ENCODE measurements at places on chromosomes 7 and 10.

DNA sequence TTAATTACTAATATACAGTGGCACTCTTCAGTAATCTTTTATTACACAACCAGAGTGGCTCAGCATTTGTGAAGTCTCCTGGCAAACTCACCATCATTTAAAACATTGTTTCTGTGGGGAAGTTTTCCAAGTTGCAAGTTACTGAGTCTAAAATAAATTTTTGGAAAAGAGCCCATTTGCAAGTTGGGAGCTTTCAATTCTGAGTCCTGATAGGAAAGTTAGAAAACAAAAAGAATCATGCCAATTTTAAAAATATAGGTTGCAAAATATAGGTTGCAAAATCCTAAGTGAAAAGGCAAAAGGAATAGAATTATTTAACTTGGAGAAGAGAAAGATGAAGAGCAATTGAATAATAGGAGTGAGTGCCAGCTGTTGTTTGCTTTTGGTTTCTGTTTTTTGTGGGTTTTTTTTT, 378.8 kb upstream of the C7orf33 start:
- peaks cover 6% of the 10 kb centered on the region for H3K36me3 ChIP-seq
- no peak overlapping the region for H3K4me3 ChIP-seq
- no peak overlapping the region for H3K27ac ChIP-seq
- H3K4me1 ChIP-seq, result peaks cover 2% of the 10 kb centered on the region

DNA sequence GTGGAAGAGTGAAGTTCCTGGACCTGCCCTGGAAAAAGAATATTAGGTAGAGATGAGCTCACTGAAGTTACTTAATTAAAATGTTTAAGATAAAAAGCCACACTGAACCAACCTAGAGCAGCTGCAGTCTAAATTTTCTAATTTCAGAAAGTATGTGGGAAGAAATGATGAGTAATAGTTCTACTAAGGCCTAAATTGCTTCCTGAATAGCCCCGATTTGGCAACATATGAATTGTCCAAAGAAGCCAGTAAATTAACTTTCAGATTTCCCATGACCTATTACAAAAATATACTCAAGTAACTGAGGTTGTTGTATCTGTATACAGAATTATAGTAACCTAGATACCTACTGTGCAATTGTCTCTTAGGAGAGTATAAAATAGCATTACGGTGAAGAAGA, 312.6 kb downstream of the IPMK start:
- no peak for DNase-seq
- no peak overlapping the region for H3K4me3 ChIP-seq
- H3K27me3 ChIP-seq, result no peaks in the 10 kb centered on the region
- no peaks in the 10 kb centered on the region for H3K36me3 ChIP-seq
- H3K4me1 ChIP-seq, result no peaks in the 10 kb centered on the region
- H3K27ac ChIP-seq, result no peak overlapping the region

- H3K4me1 ChIP-seq, result no peaks in the 10 kb centered on the region
- H3K36me3 ChIP-seq, result peaks cover 4% of the 10 kb centered on the region
- DNase-seq, result no peak
Measured at GRCh38 chr10:1379601-1380000, 323.4 kb downstream of the WDR37 start.

DNA sequence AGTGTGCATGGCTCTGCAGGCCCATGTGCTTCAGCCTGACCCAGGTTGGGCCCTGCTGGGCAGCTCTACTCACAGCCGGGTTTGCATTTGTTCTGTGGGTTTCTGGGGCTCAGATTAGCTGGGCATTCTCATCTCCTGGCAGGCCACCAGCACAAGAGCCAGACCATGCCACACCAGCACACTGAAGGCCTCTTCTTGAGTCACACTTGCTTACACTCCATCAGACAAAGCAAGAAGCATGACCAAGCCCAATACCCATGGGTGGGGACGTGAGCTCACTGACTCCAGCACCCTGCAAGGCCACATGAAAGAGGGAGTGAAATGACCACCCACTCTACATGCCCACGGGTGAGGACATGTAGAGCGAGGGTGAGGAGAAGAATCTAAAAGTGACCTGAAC, 257.8 kb upstream of the PPP2R2D start:
- peaks cover 12% of the 10 kb centered on the region for H3K27me3 ChIP-seq
- no peaks in the 10 kb centered on the region for H3K4me1 ChIP-seq
- no peak overlapping the region for H3K27ac ChIP-seq
- no peak overlapping the region for H3K4me3 ChIP-seq
- H3K36me3 ChIP-seq, result no peaks in the 10 kb centered on the region

DNA sequence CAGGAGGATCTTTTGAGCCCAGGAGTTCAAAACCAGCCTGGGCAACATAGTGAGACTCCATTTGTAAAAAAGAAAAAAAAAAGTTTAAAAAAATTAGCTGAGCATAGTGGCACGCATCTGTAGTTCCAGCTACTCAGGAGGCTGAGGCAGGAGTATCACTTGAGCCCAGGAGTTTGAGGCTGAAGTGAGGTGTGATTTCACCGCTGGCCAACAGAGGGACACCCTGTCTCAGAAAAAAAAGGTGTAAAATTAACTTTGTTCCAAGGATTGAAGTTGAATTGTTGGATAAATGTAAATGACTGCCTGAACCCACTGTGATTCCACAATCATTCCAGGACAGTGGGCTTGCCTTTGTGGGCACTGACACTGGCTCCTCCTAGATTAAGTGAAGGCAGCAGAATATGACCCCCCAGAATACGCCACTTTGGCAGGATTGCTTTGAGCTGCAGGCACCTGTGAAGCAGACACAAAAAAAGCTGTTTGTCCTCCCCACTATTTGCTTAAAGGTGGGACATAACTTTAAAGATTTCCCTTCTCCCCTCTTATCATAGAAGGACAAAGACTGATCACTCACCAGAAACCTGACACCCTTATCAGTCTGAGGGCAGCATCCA, 57.2 kb upstream of the FOXI2 start:
- H3K36me3 ChIP-seq, result no peaks in the 10 kb centered on the region
- H3K4me3 ChIP-seq, result no peak overlapping the region
- no peaks in the 10 kb centered on the region for H3K27me3 ChIP-seq
- no peak overlapping the region for H3K27ac ChIP-seq
- DNase-seq, result no peak

- no peak overlapping the region for H3K4me3 ChIP-seq
- peaks cover 73% of the 10 kb centered on the region for H3K4me1 ChIP-seq
- no peaks in the 10 kb centered on the region for H3K36me3 ChIP-seq
- DNase-seq, result no peak
Measured at GRCh38 chr10:33120275-33120674, 162.2 kb upstream of the ITGB1 start.

DNA sequence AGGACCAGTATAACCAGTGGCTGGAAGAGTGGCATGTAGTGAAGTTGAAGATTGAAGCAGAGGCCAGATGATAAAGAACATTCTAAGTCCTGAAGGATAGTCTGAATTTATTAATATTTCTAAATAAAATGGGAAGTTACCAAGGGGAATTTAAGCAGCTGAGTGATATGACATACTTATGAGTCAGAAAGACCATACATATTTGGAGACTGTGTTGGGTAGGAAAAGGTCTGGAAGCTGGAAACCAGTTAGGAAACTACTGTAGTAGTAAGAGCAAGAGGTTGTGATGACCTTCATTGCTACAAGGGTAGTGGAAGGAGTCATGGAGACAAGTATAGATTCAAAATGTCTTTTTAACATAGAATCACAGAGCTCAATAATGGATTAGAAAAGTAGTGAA, 752.3 kb downstream of the SUGCT start:
- H3K4me1 ChIP-seq, result no peaks in the 10 kb centered on the region
- H3K27ac ChIP-seq, result no peak overlapping the region
- no peak for DNase-seq
- H3K4me3 ChIP-seq, result no peak overlapping the region
- no peaks in the 10 kb centered on the region for H3K36me3 ChIP-seq
- no peaks in the 10 kb centered on the region for H3K27me3 ChIP-seq

- H3K4me1 ChIP-seq, result no peaks in the 10 kb centered on the region
- no peak overlapping the region for H3K4me3 ChIP-seq
- H3K36me3 ChIP-seq, result no peaks in the 10 kb centered on the region
- H3K27me3 ChIP-seq, result peaks cover 36% of the 10 kb centered on the region
Measured at GRCh38 chr7:22137466-22137865, 191.8 kb upstream of the CDCA7L start.

GRCh38 chr7:158272509-158273137, 315.0 kb downstream of the PTPRN2 start:
- no peaks in the 10 kb centered on the region for H3K27me3 ChIP-seq
- no peaks in the 10 kb centered on the region for H3K36me3 ChIP-seq
- no peak for DNase-seq
- no peaks in the 10 kb centered on the region for H3K4me1 ChIP-seq
- H3K27ac ChIP-seq, result no peak overlapping the region

- H3K4me1 ChIP-seq, result no peaks in the 10 kb centered on the region
- H3K27me3 ChIP-seq, result peaks cover 55% of the 10 kb centered on the region
- no peak overlapping the region for H3K4me3 ChIP-seq
- H3K36me3 ChIP-seq, result no peaks in the 10 kb centered on the region
Measured at GRCh38 chr7:3879355-3880075, 578.5 kb downstream of the SDK1 start.

DNA sequence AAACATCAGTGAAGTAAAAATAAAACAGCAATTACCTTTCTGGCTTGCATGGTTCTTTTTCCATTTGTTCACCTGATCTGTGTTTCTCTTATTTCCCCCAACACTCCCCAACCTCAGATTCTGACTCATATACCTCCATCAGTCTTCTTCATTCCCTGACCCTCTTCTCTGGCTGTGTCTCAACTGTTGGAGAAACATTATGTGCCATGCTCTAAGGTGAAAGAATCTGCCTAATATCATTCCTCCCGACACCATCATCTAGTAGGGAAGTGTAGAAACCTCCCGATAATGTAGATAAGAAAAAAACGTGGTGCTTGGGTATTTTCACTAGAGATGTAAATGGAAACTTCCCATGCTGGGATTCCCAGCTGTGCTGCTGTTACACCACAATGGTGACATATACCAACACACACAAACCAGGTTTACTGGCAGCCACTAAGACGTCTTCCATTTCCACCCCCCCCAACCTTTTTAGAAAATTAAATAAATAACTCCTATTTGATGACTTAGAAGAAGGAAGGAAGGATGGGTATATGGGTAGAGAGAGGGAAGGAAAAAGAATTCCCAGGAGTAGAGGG, 63.4 kb downstream of the OSBPL3 start:
- H3K4me3 ChIP-seq, result peak overlapping the region; percentile 41
- H3K36me3 ChIP-seq, result no peaks in the 10 kb centered on the region
- DNase-seq, result no peak
- peak overlapping the region; percentile 42 for H3K27ac ChIP-seq

GRCh38 chr7:81331061-81332018, 412.5 kb upstream of the SEMA3C start:
- H3K27me3 ChIP-seq, result no peaks in the 10 kb centered on the region
- no peak for DNase-seq
- H3K4me3 ChIP-seq, result no peak overlapping the region
- H3K27ac ChIP-seq, result no peak overlapping the region
- H3K4me1 ChIP-seq, result no peaks in the 10 kb centered on the region

DNA sequence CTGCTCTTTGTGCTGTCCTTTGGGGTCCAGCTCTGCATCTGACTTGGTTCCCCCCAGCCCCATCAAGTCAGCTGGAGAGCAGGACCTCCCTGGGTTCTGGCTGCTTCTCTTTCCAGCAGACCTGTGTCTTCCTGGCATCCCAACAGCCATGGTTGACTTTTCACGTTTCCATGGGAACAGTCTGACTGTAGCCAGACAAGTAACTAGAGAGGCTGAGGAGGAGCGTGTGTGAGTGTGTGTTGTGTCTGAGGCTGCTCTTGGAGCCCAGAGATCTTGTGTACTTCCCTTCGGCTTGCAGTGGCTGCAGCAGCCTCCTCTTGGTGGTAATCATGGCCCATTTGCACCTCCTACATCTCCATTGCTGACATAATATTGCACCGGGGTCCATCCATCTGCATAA, 332.0 kb downstream of the RPS24 start:
- no peak overlapping the region for H3K4me3 ChIP-seq
- H3K36me3 ChIP-seq, result peaks cover 5% of the 10 kb centered on the region
- peaks cover 18% of the 10 kb centered on the region for H3K4me1 ChIP-seq
- peaks cover 25% of the 10 kb centered on the region for H3K27me3 ChIP-seq
- no peak for DNase-seq
- no peak overlapping the region for H3K27ac ChIP-seq

DNA sequence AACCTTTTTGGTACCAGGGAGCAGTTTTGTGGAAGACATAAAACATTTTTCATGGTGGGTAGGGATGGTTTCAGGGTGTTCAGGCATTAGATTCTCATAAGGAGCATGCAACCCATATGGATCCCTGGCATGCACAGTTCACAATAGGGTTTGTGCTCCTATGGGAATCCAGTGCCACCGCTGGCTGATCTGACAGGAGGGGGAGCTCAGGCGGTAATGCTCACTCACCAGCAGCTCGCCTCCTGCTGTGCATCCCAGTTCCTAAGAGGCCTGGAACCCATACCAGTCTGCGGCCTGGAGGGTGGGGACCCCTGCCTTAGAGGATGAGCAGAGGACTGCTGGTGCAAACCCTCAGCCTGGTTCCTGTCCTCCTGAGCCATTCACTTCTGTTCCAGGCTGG, 561.7 kb downstream of the SDK1 start:
- no peaks in the 10 kb centered on the region for H3K4me1 ChIP-seq
- H3K36me3 ChIP-seq, result peaks cover 2% of the 10 kb centered on the region

- no peak overlapping the region for H3K4me3 ChIP-seq
- DNase-seq, result no peak
- peaks cover 10% of the 10 kb centered on the region for H3K4me1 ChIP-seq
- H3K27me3 ChIP-seq, result no peaks in the 10 kb centered on the region
- H3K36me3 ChIP-seq, result no peaks in the 10 kb centered on the region
Measured at GRCh38 chr10:102815790-102816549, 21.2 kb downstream of the CYP17A1 start.

Data from T-helper 17 cell (primary cell).